H9 (cell line): ENCODE measurements at places on chromosomes 6 and 20. TPM values are rescaled to one million over a fixed set of nuclear protein-coding genes. Genes with fewer than 3 reads are reported as not detected.

DNA sequence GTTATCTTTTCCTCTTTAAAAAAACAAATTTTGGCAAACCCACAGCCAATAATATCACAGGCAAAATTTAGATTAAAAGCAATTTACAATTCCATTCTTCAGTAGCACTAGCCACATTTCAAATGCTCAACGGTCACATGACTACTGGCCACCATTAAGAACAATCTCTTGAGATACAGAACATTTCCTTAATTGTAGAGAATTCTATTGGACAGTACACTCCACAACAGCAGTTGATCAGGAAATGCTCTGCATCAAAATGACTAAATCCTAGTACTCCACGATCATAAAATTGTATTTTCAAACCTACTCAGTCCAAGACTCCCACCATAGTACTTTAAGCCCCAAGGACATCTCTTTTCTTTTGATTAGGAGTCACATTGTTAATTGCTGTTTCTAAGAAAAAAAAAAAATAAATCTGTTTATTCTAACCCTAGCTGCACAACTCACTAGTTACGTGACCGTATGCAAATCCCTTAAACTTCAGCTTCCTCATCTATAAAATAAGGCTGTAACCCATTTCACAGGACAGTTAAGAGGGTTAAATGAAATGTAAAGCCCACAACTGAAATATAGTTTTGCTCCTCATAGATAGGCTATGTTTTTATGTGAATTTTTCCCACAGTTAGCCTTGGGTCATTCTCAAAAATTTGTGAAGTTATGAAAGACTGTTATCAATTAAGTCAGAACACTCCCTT lies 9.8 kb downstream of the C6orf62 start:
- no peak for DNase-seq

DNA sequence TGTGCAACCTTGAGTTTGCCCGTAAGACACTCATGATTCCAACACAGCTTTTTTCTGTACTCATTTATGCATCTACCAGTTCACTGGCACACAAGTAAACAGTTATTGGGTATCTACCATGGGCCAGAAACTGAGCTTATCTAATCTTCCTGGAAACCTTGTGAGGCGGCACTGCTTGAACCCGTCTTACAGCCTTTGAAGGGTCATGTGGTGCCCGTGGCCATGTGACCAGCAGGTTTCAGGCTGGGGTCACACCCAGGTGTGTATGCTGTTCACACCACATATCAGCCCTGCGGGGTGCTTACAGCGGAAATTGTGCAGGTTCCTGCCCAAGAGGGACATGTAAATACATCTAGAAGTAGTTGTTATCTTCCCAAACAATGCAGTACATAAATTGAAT lies 6.1 kb downstream of the THBD start:
- no peak for DNase-seq

DNA sequence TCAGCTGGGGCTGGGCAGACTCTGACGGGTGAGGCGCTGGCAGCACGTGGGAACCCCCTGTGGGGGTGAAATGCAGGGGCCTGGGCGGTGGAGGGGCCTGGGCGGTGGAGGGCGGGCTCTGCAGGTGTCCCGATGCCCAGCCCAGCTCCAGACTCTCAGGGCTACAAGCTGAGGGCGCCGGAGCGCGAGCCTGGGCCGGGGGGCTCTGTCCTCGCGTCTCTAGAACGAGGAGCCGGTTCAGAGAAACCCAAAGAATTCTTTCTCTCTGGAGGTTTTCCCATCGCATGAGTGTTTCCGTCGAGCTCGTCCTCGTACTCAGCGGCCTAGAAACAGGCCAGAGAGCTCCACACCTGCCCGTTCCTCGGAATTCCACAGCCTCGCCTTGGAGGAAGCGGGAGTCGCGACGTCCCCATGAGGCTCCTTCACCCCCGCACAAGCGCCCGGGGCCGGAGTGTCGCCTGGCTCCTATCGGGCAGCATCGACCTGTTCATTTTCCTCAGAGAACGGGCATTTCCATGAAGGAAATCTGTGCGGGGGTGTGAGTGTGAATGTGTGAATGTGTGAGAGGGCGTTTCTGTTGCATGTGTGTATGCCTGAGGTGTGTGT lies 76.9 kb downstream of the SMOC2 start:
- no peak for DNase-seq

DNA sequence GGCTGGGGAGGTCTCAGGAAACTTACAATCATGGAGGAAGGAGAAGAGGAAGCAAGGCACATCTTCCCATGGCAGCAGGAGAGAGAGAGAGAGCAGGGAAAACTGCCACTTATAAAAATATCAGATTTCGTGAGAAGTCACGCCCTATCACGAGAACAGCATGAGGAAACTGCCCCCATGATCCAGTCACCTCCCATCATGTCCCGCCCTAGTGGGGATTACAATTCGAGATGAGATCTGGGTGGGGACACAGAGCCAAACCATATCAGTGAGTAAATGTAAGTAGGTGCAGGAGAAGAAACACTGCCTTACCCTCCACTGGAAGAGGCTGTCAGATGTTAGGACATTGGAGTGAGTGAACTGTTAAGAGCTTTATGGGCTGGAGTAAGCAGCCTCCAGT lies 270.4 kb downstream of the TFAP2C start:
- DNase-seq, result no peak

- DNase-seq, result no peak
Measured at GRCh38 chr6:31776485-31776988, 591 bp downstream of the VWA7 start.

Gene MYLK2
- 0.57 and 0.74 TPM in 2 replicates for total RNA-seq

GRCh38 chr6:169864148-169865020 lies 113.0 kb downstream of the ERMARD start:
- no peak for DNase-seq

- no peak for DNase-seq
Measured at GRCh38 chr6:22361576-22361975, 64.7 kb upstream of the PRL start.

GRCh38 chr20:57986666-57987065 lies 241.8 kb downstream of the ANKRD60 start:
- no peak for DNase-seq

DNA sequence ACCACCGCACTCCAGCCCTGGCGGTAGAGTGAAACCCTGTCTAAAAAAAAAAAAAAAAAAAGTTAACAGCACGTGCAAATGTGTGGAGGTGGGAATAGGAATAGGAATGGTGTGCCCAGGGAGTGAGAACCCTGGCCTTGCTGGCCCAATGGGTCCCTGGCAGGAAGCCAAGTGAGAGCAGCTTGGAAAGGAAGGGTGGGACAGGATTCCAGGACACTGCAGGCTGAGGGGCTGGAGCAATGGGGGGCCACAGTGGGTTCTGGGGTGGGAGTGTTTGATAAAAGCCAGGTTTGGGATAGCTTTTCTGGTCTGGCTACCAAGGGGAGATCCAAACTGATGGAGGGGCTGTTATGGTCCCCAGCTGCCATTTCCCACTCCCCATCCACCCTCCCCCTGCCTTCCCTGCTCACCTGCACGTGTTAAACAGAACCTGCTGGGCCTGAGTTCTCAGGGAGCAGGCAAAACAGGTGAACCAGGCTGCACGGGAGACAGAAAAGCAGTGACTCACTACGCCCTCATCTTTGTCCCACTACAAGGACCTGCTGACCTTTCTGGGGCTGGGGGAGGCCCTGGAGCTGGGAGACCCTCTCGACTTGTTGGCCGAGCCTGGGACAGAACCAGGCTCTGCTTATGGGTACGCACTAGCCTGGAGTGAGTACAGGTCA lies 3.3 kb downstream of the SUN5 start:
- no peak for DNase-seq

DNA sequence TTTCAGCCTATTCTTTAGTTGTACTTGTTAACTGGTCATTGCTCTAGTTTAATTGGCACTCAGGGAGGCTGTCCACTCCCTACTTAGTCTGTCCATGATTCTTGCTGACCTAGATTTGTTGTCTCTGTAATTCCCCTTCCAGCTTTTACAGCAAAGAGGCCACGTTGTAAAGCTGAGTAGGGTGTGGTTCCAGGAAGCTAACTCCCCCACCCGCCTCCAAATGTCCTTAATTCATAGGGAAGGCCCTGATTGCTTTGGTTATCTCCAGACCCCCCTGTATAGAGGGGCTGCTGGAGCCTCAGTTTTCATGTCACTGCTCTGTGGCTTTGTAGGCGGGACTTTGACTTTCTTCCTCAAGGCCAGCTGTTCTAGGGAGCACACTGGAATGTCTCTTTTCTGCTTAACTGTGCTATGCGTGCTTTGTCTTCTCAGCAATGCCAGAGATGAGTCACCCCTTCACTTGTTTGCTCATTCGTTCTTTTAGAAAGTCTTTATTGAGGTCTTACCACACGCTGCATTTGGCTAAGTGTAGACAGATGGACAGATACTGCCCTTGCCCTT lies 175.1 kb upstream of the JAG1 start:
- peak; percentile 30 for DNase-seq

- DNase-seq, result no peak
Measured at GRCh38 chr6:13979284-13980171, 54.8 kb downstream of the RNF182 start.

Gene MICB
- total RNA-seq, result 6.2 and 6.8 TPM in 2 replicates

Gene LINC00237
- total RNA-seq, result 0.24 and 0.90 TPM in 2 replicates

- no peak for DNase-seq
Measured at GRCh38 chr20:38141889-38142494, 23.1 kb downstream of the TGM2 start.

DNA sequence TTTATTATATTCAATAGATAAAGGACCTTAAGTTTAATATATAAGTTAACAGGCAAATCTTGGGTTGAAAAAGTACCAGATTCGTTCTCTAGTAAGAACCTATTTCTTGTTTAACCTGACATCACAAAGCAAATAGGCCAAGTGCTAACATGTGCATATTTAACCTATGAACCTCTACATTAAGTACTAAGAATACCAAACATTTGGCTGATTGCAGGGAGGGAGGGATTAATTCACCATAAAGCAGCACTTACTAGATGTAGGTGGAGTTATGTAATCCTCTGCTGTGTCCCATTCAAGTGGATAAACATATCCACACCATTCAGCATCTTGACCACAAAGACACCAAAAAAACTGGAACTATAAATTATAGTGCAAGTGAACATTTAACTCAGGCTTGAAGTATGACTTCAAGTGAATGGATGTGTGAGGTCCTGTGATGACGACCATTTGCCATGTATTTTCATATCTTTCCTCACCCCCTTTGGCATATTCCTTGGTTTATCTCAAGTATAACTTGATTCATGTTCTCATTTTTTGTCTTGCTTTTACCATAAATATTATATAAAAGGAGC lies 10.2 kb downstream of the STX11 start:
- no peak for DNase-seq

Gene DEFB132
- not detected in 2 replicates for total RNA-seq

GRCh38 chr6:43900560-43900915 lies 130.5 kb downstream of the VEGFA start:
- no peak for DNase-seq

Gene SLC24A3
- total RNA-seq, result 0.83 and 1.1 TPM in 2 replicates

GRCh38 chr20:10618611-10619245 lies 55.1 kb downstream of the JAG1 start:
- DNase-seq, result no peak

- peak; percentile 67 for DNase-seq
Measured at GRCh38 chr6:26272171-26272637, 92.8 kb upstream of the BTN3A2 start.

DNA sequence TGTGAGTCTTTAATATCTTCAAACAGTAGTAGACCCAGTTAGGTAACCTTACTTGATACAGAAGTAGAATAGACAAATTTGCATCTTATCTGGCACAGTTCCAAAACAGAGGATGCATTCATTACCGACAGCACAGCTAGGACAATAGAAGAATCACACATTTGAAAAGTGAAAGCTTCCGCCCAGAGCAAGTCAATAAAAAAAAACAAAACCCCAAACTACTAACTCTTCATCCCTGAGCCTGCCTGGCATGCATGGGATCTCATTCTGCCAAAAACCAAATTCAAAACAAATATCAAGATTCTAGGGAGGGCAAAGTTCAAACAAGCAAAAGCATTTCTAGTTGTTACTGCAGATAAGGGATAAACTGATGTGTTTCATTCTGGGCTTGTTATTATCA lies 235.4 kb downstream of the BTBD9 start:
- no peak for DNase-seq

DNA sequence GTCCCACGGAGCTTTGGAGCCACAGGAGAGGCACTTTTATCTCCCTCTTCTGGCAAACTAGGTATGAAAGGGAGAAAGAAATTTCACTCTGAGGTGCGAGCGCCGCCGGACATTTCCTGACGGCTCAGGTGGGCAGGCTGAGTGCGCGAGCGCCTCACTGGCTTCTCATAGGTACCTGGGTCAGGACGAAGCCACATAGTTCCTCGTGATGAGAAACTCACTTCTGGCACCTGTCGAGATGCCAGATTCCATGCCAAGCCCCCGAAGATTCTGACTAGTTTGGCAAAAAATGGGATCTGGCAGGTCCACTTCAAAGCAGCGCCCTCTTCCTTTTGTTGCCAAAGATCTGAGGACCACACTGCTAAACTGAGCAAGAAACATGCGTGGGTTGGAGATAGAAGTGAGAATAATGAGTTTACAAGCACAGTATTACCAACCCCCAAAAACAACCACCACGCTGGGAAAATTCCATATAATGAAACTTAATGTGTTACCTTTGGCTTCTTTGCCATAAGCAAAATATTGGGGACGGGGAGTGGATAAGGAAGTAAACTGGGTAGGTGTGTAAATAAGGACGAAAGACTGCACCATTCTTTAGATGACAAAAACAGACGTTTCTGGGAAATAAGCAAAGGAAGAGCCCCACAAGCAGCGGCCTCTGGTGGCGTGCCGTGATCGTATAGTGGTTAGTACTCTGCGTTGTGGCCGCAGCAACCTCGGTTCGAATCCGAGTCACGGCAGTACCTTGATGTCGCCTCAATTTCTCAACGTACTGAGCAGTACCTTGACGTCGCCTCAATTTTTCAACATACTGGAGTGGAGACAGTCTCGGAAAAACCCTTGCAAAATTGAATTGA lies 89.8 kb upstream of the PRSS16 start:
- peak; percentile 69 for DNase-seq

GRCh38 chr6:43972913-43973300 lies 154.3 kb downstream of the MRPL14 start:
- DNase-seq, result peak; percentile 16

- DNase-seq, result peak; percentile 39
Measured at GRCh38 chr6:5992551-5993225, 14.0 kb downstream of the NRN1 start.

- no peak for DNase-seq
Measured at GRCh38 chr20:63318391-63319163, 25.6 kb downstream of the COL20A1 start.

DNA sequence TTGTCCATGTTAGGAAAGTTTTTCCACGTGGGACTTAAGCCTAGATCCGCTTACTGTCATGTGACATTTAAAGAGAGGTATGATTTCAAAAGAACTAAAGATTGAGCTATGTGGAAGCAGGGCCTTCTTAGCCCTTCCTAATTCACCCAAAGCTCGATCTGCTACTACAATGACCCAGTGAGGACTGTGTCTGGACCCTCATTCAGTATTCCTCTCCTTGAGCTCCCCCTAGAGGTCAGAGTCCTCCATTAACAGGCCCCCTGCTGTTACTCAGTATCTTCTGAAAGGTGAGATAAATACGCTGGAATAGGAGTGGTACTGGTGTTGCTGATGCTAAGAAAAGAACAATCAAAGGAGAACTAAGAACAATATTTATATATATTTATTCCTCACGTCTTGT lies 414.0 kb downstream of the GJA1 start:
- DNase-seq, result peak; percentile 83
